Suppressor macrophage treated with lipopolysaccharide for 4 hours (primary cell): ENCODE measurements at places on chromosomes 11 and 22.
A peak's percentile ranks its signal among the peaks of the same experiment; 100 is the strongest.

DNA sequence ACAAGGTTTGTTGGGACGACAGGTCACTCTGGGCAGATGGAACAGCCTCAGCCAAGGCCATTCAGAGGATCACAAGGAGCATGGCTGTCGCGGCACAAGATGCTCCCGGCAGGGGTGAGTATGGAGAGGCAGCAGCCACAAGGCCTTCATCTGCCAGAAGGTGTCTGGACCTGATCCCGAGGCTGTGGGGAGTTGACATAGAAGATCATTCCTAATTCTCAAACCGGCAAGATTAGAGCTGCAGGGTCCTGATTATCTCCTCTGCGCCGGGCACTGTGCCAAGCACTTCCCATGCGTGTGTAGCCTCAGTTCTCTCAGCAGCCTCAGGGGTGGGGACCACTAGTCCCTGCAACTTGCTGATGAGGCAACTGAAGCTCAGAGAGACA is 32.3 kb upstream of the RFPL3 start:
- no peak for DNase-seq

DNA sequence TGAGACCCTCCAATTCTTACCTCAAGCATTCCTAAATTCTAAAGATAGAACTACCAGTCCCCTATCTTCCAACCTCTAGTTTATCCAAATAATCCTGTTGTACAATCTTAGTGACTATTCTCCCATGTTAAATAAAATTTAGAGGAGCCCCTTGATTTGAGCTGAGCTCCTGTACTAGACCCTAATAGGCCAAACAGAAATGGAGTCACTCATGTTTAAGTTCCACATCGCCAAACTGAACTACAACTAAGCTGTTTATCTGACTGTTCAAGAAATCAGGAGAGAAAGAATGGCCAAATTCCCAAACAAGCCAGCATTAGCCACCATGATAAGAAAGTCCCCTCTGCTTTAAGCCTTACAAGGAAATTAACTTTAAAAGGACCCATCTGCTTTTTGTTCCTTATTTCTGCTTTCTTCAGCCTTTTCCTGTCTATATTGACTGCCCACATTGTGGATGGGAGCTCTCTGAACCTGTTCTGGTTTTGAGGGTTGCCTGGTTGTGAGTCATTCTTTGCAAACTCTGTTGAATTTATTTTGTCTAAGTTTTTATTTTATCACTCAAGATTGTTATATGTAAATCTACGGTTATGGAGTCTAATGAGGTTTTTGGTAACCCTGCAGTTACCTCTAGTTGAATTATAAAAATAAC is 90.4 kb downstream of the TTC28 start:
- peak; percentile 7 for DNase-seq

GRCh38 chr11:100681064-100681502 is 6.0 kb upstream of the ARHGAP42 start:
- DNase-seq = peak; percentile 43

DNA sequence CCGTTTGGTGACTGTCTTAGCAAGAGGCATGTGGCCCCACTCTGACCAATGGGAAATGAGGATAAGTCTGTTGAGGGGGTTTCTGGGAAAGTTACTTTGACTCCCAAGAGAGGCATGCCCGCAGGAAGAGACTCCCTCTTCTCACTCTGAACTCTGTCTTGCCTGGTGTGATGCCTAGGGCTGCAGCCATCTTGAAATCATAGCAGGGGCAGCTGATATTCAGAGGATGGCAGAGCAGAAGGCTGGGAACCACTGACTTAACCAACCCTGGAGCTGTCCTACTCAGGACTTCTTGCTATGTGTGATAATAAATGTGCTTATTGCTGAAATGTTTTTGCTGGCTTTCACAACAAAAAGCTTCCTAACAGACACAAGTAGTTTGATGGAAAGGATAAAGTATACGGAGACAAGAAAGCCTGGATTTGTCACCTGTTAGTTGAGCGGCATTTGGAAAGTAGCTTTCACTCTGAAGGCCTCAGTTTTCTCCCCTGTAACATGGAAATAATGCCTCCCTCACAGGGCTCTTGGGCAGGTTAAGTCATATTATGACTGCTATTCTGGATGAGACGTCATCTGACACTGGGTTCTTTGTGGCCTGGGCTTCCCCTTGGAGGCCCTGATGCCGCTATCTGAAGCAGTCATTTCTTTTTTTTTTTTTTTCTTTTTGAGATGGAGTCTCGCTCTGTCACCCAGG is 128.5 kb downstream of the CEP164 start:
- DNase-seq = no peak

DNA sequence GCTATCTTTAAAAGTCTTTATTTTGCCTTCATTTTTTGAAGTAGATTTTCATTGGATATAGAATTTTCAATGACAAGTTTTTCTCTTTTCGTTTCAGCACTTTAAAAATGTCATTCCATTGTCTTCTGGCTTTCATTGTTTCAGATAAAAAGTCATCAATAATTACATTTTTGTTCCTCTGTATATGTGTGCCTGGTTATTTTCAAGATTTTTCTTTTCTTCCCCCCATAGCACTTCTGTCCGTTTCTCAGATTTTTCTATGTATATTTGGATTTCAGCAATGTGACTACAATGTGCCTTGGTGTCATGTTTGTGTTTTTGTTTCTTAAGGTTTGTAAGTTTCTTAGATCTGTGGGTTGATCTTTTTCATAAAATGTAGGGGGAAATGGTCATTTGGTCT is 66.3 kb upstream of the HSD17B12 start:
- DNase-seq = no peak

DNA sequence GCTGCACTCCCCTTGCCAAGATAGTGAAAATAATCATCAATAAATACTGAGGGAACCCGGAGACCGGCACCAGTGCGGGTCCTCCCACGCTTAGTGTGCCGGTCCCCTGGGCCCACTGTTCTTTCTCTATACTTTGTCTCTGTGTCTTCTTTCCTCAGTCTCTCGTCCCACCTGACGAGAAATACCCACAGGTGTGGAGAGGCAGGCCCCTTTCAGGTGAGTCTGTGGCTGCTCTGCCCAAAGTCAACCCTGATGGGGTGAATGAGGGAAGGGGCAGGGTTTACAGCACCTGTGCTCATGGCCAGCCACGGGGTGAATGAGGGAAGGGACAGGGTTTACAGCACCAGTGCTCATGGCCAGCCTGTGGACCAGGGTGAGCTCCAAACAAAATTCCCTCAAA is 4.7 kb downstream of the BET1L start:
- no peak for DNase-seq

DNA sequence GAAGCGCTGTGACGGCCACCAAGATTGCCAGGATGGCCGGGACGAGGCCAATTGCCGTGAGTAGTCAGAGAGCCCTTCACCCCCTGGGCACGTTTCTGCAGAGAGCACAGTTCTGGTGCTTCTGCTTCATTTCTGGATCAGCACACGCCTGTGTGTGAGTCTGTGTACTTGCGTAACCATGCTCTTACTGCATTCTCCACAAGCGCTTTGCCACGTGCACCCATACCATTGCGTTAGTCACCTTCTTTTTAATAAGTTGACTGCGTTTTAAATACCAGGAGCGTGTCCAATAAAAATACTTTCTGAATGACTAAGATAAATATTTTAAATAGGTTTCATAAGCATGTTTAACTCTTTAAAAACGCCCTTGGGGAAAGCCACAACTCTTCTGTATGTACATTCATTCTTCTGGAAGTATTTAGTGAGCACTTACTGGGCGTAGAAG is 143.0 kb upstream of the SORL1-AS1 start:
- peak; percentile 41 for DNase-seq

DNA sequence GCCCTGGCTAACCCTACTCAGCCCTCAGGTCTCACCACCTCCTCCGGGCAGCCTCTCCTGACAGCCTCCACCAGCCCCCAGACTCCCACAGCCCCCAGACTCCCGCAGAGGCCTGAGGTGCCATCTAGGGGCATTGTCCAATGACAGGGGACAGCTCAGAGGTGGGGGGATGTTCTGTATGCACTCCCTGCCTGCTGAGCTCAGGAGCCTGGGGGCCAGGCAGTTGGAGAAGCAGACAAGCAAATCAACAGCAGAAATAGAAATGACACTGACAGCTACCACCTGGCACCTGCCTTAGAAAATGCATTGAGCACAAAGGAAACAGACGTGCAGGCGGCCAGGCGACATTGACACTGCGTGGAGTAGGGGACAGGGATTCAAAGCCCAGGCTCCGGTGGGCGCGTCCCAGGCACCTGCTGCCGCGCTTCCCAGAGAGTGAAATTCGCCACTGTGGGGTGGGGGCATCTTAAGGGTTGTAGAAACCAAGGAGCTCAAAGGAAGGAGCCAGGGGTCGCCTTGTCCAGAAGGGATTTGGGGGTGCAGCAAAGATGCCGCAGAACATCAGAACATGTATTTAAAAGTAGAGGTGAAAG is 22.5 kb upstream of the WNT7B start:
- no peak for DNase-seq

DNA sequence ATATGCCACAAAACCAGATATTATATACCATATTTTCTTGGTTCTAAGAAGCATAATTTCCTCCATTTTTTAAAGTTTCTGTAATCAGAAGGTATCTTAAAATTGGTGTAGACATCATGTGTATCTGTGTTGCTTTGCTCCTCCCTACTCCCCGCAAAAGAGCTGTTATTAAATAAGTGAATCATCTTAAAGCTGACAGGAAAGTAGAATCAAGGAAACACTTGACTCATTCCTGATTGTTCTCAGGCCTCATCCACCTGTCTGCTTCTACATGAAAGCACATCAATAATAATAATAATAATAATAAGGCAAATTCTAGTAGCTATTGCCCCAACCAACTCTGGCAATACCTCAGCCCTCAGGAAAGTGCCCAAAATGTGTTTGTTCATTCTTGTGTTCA is 26.2 kb upstream of the GUCY1A2 start:
- DNase-seq = no peak

- DNase-seq = no peak
These were observed 21.0 kb upstream of the ADSL start for GRCh38 chr22:40325315-40325714.

GRCh38 chr22:25051983-25052710 is 99.6 kb downstream of the KIAA1671 start:
- DNase-seq = no peak

GRCh38 chr11:123640677-123641494 is 13.5 kb downstream of the SCN3B start:
- peak; percentile 54 for DNase-seq

DNA sequence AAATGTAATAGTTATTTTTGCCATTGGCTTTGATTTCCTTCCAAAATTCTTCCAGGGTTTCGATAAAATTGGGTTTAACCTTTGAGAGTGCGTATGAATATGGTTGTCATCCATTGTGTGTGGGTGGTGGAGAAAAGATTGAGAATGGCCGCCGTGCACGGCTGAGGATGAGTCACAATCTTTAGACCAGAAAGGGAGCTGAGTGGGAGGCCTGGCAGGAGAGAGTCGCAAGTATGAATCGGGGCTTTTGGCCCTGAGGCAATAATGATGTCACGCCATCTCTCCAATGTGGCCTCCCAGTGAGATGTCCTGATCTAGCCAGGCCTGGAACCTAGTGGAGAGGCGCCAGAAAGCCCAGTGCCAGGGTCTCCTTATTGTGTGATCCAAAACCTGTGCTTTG is 33.1 kb upstream of the SMPD1 start:
- DNase-seq = peak; percentile 89

- DNase-seq = peak; percentile 15
These were observed 86.5 kb downstream of the WNT11 start for GRCh38 chr11:76119779-76120178.

DNA sequence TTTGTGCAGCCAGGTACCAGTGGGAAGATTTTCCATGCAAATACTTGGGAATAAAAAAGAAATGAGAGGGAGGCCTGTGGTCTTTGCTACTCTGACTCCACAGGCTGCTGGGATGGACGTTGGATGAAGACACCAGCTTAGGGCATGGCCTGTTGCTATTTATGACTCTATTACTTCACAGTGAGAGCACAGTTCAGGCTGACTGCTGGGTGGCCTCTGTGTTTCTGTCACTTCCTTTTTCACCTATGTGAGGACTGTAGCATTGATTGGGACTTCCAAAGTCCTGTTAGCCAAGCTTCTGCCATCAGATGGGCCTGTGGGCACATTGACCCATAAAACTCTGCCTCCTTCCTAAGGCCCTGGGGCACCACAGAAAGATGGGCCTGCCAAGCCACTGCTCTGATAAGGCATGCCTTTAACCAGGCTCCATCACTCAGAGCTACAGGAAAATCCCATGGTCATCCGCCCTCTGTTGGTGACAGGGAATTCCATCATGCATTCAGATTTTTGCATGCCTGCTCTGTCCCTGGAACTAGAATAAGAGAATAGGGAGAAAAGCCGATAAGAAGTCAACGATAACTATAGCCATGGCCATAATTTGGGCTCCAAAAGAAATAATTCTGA is 64.6 kb downstream of the KCNJ1 start:
- peak; percentile 42 for DNase-seq

DNA sequence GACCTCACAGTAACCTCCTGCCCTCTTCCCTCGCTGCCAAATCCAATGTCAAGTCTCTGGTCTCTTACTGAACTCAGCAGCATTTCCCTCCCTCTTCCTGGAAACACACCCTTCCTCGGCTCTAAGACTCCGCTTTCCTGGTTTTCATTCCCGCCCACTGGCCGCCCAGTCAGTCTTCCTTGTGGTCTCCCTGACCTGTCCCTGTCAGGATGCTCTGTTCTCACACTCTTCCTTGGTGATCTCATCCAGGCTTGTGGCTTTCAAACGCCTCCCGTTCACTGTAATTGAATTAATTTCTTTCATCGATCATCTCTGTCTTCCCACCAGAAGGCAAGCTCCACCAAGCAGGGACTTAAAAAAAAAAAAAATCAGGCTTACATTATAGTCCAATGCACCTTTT is 33.5 kb downstream of the MYO18B start:
- DNase-seq = no peak

- DNase-seq = no peak
These were observed 47.5 kb upstream of the ME3 start for GRCh38 chr11:86719781-86720463.

DNA sequence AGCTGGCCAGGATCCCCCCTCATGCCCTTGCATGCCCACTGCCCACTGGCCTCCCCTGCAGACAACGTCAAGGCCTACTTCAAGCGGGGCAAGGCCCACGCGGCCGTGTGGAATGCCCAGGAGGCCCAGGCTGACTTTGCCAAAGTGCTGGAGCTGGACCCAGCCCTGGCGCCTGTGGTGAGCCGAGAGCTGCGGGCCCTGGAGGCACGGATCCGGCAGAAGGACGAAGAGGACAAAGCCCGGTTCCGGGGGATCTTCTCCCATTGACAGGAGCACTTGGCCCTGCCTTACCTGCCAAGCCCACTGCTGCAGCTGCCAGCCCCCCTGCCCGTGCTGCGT is 7.9 kb downstream of the AIP start:
- DNase-seq = no peak

DNA sequence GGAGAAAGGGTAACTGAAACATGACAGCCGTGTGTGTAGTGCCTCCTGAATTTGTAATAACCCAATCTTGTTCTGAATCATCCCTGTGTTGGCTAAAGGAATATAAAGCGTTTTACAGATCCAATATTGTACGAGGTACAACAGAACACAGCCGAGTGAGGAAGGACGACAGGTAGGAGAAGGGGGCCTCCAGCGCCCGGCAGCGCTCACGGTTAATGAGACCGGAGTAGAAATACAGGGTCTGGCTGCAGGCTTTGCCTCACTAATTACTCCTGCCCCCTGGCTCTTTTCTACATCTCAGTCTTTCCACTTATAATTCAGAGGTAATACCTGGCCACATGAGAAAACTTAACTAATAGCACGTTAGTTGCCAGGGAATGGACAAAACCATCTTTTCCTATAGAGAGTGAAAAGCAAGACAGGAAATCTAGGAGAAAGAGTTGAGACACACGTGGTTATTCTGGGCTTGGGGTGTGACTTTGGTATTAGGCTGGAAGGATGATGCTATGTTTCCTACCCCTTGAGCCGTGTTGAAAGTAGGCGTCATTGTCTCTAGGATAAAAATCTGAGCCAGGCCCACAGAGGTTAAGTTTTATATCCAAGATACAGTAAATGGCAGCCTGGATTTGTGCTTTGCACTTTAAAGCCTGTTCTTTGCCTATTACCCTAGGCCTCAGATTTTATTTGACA is 54.1 kb downstream of the GRIK4 start:
- no peak for DNase-seq
